Smooth muscle cell of the umbilical artery (primary cell): ENCODE measurements at places on chromosomes 7 and 10. TPM values are rescaled to one million over a fixed set of nuclear protein-coding genes. Genes with fewer than 3 reads are reported as not detected.

Gene RNF32
- 0.69 and 1.8 TPM in 2 replicates for total RNA-seq

Gene PPP1R3A
- not detected in 2 replicates for total RNA-seq

Gene GIMAP5
- not detected in 2 replicates for total RNA-seq

Gene FAM24B
- total RNA-seq: 2.1 and 4.6 TPM in 2 replicates

Gene ADRB1
- total RNA-seq: not detected in 2 replicates

Gene CCAR1
- 23.3 and 23.8 TPM in 2 replicates for total RNA-seq

Gene TMEM139
- total RNA-seq: not detected in 2 replicates

Gene ETV1
- 6.8 and 7.8 TPM in 2 replicates for total RNA-seq

Gene ATG9B
- total RNA-seq: 1.6 and 2.1 TPM in 2 replicates

Gene MAD1L1
- 34.4 and 44.9 TPM in 2 replicates for total RNA-seq

Gene SPDYE8
- not detected in 2 replicates for total RNA-seq

Gene MSMB
- total RNA-seq: not detected in 2 replicates

Gene POM121C
- total RNA-seq: 19.6 and 32.0 TPM in 2 replicates

Gene IDI2
- not detected in 2 replicates for total RNA-seq

Gene SLC13A1
- total RNA-seq: not detected in 2 replicates

Gene LEP
- total RNA-seq: not detected in 2 replicates

Gene RBP4
- total RNA-seq: 0.09 and 0.30 TPM in 2 replicates

Gene EBF3
- total RNA-seq: not detected in 2 replicates

Gene SYCE1
- total RNA-seq: not detected in 2 replicates

Gene TRIL
- total RNA-seq: 0.65 and 2.4 TPM in 2 replicates

Gene AGAP6
- 2.7 and 4.8 TPM in 2 replicates for total RNA-seq

Gene LRRC72
- total RNA-seq: not detected in 2 replicates
